ENCODE measurements at places on chromosomes 5 and 9.

DNA sequence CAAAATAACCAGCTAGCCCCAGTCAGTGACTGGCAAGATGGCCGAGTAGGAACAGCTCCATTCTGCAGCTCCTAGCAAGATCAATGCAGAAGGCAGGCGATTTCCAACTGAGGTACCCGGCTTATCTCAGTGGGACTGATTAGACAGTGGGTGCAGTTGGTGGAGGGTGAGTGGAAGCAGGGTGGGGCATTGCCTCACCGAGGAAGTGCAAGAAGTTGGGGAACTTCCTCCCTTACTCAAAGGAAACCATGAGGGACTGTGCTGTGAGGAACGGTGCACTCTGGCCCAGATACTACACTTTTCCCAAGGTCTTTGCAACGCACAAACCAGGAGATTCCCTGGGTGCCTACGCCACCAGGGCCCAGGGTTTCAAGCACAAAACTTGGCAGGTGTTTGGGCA is 9.6 kb upstream of the BTNL8 start:
- no peak for DNase-seq

DNA sequence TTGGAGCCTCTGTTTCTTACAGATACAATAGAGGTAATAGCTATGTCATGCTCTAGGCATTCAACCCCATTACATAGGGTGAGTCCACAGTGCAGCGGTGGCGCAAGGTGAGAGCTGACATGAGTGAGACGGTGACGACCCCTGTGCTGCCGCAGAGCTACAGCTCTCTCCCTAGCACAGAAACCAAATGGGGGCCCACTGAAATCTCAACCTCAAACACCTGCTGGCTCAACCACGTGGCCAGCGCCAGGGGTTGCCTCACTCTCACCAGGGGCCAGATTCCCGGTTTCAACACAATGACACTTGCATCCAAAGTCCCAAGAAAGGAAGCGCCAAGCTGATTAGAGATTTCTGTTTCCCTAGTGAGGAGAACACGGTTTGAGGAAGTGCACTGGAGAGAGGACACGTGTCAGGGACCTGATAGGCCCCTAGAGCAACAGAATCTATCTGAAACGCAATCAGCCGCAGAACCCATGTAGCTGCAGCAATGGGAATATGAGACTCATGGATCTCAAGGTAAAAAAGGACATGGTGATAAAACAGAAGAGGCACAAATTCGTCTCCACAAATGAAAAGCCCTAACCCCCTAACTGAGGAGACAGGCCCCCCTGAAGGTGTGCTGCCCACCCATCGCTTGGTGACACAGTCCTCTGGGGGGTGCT is 114.3 kb downstream of the CRB2 start:
- DNase-seq = no peak

- no peak for DNase-seq
Observed at GRCh38 chr5:103393101-103393754, 134.7 kb downstream of the MACIR start.

DNA sequence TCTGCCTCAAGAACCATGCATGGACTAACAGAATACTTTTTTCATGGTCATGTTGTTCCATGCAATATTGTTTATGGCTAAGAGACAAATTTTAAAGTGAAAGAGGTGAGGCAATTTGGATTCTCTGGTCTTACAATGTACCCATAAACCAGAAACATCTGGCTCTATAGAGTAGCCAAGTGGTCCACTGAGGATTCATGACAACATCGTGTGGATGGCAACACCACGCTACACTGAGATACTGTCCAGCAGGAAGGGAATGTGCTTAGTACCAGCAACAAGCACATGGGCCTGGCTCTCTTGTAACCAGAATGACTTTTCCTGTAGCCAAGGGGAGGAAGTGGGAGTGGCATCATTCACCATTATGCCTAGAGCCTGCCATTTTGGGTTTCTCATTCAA is 218.2 kb downstream of the GADD45G start:
- no peak for DNase-seq

- no peak for DNase-seq
Observed at GRCh38 chr9:101226803-101227202, 158.0 kb downstream of the BAAT start.

DNA sequence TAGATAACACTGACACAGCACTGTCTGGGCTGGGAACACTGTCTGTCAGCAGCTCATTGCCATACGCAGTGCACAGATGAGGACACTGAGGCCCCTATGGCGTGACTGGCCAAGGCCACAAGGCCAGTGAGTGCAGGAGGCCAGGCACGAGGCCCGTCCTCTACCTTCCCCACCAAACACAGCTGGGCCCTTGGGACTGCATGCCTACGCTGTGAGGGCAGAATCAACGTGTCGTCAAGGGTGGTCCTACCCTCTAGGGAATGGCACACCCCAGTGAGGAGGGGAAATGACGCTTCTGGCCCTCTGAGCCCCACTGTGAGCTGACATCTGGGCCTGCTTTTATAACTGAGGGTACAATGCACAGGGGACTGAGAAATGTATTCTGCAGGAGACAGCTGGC is 42.1 kb upstream of the SLC25A51 start:
- DNase-seq = no peak

GRCh38 chr9:76904661-76905457 is 1.1 kb downstream of the PRUNE2 start:
- DNase-seq = no peak

- no peak for DNase-seq
Observed at GRCh38 chr5:38135486-38136039, 122.8 kb upstream of the EGFLAM start.

DNA sequence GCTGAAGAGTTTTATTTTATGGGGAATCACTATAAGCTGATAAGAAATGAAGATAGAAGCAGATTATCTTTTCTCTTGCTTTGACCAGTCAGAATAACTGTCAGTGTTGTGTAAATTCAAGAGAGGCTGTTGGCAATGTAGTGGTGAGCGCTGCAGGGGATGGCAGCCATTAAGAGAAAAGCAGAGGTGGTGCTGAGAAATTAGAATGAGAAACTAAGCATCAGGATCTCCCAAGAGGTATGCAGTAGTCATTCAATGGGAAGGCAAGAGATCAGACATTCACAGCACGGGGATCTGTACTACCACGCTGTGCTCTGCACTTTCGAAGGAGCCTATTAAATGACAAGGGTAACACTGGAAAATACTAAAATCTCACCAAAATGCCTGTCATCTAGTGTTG is 768.5 kb upstream of the ACO1 start:
- no peak for DNase-seq

DNA sequence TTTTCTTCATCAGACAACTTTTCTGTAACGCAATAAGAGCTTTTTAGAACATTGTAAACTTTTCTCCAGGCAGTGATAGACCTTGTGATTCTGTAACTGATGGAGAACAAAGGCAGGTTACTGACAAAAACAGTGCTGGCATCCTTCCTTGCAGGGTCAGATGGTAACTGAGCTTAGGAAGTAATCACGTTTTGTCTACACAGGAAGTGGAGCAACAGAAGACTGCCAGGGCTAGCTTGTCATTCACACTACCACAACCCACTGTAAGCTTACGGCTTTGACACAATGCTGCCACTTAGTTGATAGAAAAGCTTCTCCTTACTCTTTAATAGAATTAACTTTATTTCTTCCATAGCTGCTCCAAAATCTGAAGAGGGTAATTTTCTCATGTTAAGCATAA is 46.8 kb downstream of the FBN2 start:
- no peak for DNase-seq

GRCh38 chr5:147617711-147618350 is 108.0 kb upstream of the DPYSL3 start:
- DNase-seq = no peak

DNA sequence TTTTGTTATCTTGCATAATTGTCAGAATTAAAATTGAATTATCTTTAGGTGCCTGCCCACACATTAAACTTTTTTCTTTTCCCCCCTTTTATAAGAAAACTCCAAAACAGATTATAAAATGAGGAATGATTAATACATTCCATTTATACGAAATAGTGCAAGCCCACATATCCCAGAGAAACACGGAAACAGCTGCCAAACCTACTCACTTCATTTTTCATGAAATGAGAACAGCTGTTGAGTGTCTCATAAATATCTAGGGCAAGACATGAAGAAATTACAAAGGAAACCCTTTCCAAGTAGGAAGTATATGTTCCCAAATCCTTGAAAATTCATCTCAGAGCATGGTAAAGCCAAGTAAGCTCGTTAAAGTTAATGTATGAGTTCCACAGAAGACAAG is 459.4 kb upstream of the NMUR2 start:
- DNase-seq = no peak

DNA sequence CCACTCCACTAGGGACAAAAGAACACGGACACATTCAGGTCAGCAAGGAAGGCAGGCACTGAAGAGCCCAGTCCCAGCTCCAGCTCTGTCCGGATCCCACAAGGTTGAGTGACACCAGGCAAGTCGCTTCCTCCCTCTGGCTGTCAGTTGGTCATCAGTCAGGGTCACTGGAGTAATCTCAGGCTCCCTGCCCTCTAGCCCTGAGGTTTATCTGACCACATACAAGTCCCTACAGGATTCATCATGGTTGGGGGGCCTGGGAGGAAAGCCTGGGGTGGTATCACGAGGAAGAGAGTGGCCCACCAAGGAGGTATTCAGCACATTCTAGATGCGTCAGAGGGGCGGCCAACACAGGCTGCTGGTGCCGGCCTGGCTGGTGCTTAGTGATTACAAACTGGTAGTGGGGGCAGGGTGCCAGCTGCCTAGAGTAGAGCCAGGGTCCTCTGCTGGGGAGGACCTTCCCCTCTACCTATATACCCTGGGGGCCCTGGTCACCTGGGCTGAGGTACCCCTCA is 81.5 kb downstream of the SHB start:
- DNase-seq = no peak

DNA sequence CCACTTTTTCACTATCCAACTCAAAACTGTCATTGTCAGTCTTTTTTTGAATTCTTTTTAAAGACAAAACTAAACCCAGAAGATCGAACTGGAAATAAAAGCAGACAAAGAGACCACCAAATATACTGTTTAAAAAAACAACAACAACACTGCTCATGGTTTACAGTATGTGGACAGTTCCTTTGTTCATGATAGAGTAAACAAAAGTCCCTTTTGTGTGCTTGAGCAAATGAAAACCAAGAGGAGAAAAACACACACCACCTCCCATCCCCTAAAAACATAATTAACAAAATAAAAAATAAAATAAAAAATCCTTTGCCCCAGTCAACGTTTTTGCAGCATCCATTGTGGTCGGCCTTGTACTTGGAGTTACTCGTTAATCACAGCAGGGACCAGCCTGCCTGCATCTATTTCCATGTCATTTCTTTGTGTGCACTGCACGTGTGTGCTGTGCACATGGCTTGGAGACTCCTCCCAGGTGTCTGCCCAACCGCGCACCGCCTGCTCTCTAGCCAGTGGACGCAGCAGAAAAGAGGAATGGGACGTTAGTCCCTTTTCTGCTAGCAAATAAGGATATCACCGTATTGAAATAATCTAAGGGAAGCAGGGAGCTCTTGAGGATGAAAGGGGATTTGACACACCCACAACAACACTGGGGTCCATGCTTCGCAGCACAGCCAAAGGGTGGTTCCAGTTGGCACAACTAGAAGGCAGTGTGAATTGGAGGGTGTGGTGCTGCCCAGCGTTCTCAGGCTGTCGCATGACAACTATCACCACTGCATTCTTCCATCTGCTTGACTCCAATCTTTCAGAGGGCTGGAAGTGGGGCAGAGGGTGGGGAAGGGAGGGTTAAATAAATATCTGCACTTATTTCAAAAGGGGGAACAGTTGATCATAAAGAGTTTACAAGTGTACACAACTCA is 130.0 kb downstream of the SEMA6A start:
- DNase-seq = no peak

DNA sequence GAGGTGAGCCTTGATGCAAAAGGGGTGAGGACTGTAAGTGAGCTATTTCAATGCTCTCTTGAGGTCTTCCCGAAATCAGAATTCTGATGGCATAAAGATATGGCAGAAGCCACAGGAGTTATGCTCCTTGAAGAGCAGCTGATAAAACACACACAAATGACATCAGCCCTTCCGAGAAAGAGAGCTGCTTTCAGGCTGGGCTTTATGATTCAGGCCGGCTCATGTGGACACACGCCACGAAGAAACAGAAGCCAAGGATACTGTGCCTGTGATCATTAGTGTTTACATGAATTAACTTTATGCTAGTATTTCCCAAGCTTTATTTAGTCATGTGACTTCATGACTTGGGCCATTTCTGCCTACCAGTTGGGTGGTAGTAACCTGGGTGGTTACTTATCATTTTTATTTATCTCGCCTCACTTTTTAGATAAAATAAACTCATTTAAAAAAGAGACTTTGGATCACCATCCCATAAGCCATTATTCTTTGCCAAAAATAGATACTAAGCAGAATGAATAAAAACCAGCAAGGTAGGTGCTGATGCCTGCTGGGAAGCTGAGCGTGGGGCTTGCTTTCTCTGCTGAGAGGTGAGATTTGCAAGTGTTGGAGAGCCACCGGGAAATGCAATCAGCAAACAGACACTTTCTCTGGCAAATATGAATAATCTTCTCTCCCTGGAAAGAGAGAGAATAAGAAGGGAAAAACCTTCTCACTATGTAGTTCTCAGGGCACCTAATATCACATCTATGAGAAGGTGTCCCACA is 73.0 kb upstream of the SLC25A51 start:
- no peak for DNase-seq

DNA sequence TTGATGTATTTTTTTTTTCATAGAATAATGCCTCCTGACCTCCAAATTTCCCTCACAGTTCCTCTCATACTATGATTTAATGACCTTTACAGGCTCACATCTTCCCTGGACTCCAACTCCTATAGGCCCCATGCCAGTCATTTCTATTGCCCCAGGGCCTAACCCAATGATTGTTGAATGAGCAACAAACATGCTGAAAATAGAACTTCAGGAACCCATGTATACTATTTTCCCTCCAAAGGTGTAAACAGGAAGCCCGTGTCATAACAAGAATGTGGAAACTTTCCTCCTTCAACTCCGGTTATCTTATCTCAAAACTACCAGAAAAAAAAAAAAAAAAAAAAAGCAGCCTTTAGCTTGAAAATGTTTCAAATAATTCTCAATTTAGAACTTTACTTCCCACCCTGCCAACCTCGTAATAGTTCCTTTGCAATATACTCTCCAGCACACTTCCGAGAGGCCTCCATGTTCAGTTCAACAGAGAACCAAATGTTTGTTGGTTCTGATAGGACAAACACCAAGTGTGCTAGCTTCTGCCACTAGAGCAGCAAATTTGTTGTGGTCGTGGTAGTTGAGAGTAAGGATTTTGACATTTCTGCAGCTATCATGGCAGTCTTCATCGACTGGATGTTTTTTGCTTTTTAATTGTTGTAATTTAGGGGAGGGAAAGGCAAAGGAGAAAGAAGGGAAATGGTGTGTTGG is 25.8 kb downstream of the TRPM6 start:
- DNase-seq = no peak

- no peak for DNase-seq
Observed at GRCh38 chr9:130417602-130418001, 27.2 kb upstream of the ASS1 start.

Data from CD4-positive, alpha-beta T cell treated with Interleukin-1 beta for 1 hour (primary cell).